ENCODE measurements at places on chromosomes 6 and 20. TPM values are rescaled to one million over a fixed set of nuclear protein-coding genes. Genes with fewer than 3 reads are reported as not detected.

DNA sequence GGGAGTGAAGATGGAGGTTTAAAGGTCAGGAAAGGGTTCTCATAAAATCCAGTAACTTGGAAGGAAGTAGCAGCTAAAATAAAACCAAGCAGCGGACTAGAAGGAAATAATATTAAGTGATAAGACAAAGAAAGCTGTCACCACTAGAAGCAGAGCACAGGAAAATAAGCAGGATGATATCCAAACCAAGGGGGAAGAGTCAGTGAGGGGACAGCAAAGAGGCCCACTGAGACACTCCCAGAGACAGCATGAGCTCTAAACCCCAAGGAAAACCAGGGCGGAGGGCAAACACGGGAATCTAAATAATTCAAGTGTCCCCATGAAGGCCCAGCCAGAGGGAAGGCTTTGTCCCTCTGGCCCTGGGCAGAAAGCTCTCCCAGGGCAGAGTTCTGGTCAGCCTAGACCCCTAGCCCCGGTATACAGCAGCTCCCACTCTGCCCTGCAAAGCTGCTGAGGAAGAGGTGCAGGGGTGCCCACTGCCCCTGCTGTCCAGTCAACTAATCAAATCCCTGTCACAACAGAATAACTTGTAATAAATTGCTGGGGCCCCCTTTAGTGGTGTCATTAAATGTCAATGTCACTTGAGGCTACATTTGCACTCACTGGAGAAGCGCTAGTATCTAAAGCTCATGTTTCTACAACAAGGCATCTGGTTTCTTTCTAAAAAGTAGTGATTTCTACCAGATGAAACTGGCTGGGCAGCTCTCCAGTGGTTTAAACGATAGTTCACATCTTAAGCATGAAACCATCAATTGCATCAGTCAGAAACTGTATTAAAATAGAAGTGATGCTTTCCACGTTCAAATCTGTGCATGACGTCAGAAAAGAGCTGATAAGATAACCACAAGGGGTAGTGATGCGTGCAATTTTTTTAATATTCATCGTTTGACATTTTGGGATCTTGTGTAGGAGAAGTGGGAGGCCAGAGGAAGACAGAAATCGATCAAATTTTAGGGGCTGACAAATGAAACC, 13.6 kb downstream of the PDE10A start:
- no peak for DNase-seq

GRCh38 chr6:134870677-134871498, 79.0 kb downstream of the ALDH8A1 start:
- DNase-seq, result peak; percentile 18

DNA sequence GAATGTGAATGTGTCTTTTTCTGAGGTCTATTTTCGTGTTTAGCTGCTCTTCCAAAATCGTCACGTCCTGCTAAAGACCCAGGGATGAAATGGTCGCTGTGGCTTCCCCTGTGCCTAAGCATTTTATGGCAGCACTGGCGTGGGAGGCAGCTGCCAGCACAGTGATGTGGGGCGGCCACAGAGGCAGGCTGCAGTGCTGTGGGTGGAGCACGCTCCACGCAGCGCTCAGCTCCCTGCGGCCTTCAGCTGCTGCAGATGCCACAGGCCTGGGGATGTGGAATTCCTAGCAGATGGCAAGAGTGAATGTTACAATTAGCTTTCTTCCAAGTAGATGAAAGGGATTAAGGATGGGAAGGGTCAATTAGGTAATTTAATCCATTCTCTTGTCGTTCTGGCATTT, 242.6 kb downstream of the SMOC2 start:
- no peak for DNase-seq

DNA sequence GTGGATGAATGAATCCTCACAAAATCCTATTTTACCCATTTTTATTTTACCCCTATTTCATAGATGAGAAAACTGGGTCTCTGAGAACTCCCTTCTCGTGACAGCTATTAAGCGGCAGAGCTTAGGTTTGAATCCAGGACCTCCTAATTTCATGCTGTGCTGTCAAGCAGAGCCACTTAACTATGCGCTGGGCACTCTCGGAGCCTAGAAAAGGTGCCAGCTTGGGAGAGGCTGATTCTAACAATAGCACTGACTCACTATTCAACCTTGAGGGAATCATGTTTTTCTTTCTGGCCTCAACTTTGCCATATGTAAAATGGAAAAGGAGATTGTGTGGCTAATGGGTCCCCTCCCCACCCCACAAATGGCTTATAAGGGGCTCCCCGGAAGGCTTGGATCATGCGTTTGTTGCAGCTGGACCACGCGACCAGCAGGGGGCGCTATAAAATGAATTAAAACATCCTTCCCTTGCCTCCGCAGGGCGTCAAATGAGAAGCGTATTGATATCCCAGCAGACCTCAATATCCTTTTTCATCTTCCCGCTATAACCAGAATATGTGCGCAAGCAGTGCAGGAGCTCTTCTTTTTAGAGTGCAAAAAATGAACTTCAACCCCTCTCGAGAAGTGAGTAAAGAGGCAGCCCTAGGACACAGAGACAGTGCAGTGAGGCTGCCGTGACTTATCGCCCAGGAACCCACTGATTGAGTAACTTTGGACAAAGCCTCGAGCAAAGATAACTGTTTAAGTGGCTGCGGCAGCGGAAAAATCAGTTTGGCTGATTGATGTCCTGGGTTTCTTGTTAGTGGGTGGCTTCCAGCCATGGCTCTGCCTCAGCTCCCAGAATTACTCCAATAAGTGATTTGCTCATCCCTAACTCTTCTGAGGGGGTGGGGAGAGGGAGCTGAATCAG, 12.8 kb upstream of the PDYN start:
- DNase-seq, result peak; percentile 20

GRCh38 chr6:43428874-43429273, 1.5 kb downstream of the ABCC10 start:
- no peak for DNase-seq

DNA sequence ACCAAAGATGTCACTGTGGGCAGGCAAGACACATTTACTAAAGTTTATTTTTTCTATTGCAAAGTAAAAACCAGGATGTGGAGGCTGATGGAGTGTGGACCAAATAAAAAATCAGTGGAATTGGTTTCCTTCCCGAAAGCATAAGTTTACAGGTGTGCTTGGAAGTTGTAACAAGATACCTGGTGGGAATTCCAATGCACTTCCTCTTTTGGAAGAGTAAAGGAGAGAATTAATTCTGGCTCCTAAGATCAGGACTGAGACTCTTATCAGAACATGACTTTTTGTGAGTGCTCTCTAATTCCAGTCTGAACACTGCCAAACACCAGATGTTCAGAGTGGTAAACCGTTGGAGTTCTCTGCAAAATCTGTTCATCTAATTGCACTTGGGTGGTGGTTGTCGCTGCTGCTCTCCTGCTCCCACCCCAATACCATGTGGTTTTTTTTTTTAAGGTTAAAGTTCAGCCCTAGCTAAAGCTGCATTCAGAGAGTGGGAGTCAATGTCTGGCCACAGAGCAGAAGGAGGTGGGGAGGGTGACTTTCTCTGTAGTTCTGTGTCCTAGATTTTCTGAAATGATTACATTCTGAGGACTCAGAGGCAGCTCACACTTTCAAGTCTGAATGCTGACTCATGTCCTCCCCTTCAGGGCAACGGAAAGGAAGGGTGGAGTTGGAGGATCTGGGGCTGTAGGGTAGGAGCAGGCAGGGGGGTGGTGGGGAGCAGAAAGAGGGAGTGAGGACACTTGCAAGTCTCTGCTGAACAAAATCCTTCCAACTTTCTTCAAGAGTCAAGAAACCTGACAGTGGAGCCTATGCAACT, 275.8 kb upstream of the PRDM1 start:
- DNase-seq, result peak; percentile 96

DNA sequence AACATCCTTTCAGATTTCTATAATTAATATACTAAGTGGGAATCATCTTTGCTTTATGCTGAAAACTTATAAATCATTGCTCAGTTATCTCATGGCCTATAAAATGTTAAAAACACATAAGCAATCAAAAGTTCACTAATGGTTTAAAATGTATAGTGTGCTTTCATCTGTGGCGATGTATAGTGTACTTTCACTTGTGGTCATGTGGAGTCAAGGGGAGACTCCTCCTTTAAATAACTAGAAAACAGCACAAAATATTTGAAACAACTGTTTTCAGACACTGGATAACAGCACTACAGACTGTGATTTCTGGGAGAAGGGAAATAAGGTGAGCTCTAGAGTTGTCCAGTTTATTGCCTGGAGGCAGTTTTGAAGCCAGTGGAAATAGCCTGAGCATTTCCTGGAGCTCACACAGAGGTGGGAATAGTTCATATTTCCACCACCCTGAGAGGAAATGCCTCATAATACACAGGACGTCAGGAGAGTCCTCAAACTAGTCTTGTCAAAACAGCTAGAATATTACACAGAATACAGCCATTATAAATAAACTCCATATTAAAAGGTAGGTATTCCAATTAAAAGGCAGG, 89.4 kb downstream of the CEP162 start:
- DNase-seq, result peak; percentile 52

Gene TMEM74B
- total RNA-seq, result not detected

Gene HMGA1
- total RNA-seq, result 91.4 TPM

Gene BPIFA1
- not detected for total RNA-seq
